ENCODE measurements at places on chromosomes 12 and 14.

GRCh38 chr14:67704484-67705089, 2.9 kb downstream of the RDH12 start:
- peak; percentile 69 for DNase-seq
- no peak overlapping the region for H3K4me3 ChIP-seq
- no peaks in the 10 kb centered on the region for H3K27me3 ChIP-seq
- no peaks in the 10 kb centered on the region for H3K4me1 ChIP-seq

GRCh38 chr12:131260954-131261353, 307.2 kb downstream of the ADGRD1 start:
- no peak for DNase-seq
- H3K4me1 ChIP-seq: no peaks in the 10 kb centered on the region
- H3K36me3 ChIP-seq: no peaks in the 10 kb centered on the region
- no peaks in the 10 kb centered on the region for H3K27me3 ChIP-seq
- H3K27ac ChIP-seq: no peak overlapping the region

DNA sequence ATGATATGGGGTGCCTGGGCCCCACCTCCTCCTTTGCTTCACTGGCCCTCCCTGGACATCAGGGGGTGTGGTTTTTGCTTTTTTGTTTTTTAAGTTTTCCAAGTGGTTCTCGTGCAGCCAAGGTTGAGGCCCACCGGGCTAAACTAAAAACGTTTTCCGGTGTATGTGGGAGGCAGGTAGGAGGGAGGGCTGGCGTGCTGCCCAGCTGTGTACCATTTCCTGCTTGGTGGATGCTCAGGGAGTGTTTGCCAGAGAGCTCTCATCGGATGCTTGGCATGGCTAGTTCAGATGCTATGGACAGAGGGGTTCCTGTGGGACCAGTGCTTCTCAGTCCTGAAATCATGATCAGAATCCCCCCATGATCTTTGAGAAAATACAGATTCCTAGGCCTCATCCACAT, 246.4 kb downstream of the CACNA1C start:
- H3K4me3 ChIP-seq: no peak overlapping the region
- H3K36me3 ChIP-seq: no peaks in the 10 kb centered on the region
- no peaks in the 10 kb centered on the region for H3K4me1 ChIP-seq
- DNase-seq: no peak
- no peak overlapping the region for H3K27ac ChIP-seq
- no peaks in the 10 kb centered on the region for H3K27me3 ChIP-seq

DNA sequence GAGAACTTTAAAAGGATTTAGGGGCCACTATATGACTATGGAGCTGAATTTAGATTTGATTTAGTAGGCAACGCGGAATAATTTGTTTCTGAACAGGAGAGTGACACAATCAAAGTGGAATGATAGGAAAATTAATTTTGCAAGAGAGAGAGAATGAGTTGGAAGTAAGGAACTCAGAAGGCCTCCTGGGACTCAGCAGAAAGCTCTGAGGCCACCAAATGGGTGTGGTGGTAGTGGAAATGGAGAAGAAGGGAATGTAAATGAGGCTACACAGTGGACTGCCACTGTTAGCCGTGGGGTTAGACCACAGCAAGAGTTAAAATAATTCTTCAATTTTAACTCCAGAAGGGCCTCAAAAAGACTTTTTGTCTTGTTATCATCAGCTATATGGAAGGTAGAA, 102.7 kb downstream of the LRRK2 start:
- H3K4me1 ChIP-seq: no peaks in the 10 kb centered on the region
- H3K36me3 ChIP-seq: no peaks in the 10 kb centered on the region
- H3K27ac ChIP-seq: no peak overlapping the region
- H3K4me3 ChIP-seq: no peak overlapping the region
- no peak for DNase-seq
- no peaks in the 10 kb centered on the region for H3K27me3 ChIP-seq

GRCh38 chr12:55865327-55865726, 22.6 kb upstream of the MMP19 start:
- no peaks in the 10 kb centered on the region for H3K27me3 ChIP-seq
- DNase-seq: no peak
- no peaks in the 10 kb centered on the region for H3K4me1 ChIP-seq
- no peak overlapping the region for H3K27ac ChIP-seq

GRCh38 chr12:127241072-127241817, 1025.7 kb upstream of the TMEM132C start:
- no peaks in the 10 kb centered on the region for H3K27me3 ChIP-seq
- no peak overlapping the region for H3K27ac ChIP-seq
- H3K4me3 ChIP-seq: no peak overlapping the region
- no peaks in the 10 kb centered on the region for H3K36me3 ChIP-seq
- DNase-seq: no peak

- H3K4me1 ChIP-seq: no peaks in the 10 kb centered on the region
- no peaks in the 10 kb centered on the region for H3K27me3 ChIP-seq
- no peaks in the 10 kb centered on the region for H3K36me3 ChIP-seq
- no peak overlapping the region for H3K4me3 ChIP-seq
- no peak overlapping the region for H3K27ac ChIP-seq
Observed at GRCh38 chr12:15575671-15576541, 213.3 kb downstream of the EPS8 start.

- no peaks in the 10 kb centered on the region for H3K4me1 ChIP-seq
- no peak overlapping the region for H3K27ac ChIP-seq
- no peaks in the 10 kb centered on the region for H3K36me3 ChIP-seq
- no peak overlapping the region for H3K4me3 ChIP-seq
Observed at GRCh38 chr12:20432290-20432689, 64.0 kb downstream of the PDE3A start.

DNA sequence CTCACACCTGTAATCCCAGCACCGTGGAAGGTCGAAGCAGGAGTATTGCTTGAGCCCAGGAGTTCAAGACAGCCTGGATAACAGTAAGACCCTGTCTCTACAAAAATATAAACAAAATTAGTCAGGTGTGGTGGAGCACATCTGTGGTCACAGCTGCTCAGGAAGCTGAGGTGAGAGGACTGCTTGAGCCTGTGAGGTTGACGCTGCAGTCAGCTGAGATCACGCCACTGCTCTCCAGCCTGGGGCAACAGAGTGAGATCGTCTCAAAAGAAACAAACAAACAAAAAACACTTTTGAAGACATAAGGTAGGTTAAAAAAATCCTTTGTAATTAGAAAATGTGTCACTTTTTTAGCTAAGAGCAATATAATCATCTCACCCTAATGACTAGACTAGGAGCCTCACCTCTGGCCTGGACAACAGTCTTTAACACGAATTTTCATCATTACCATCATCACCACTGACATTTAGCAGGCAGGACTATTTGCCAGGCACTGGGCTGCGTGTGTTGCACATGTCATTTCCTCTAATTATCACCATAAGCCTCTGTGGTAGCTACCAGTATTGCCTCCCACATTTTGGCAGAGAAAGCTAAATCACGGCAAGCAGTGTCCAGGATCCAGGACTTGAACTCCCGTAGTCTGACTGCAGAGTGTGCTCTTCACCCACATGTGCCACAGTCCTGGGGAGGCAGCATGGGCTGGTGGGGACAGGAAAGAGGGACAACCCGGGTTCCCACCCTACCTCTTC, 4.6 kb upstream of the SYCP3 start:
- H3K4me1 ChIP-seq: no peaks in the 10 kb centered on the region
- H3K36me3 ChIP-seq: no peaks in the 10 kb centered on the region
- H3K27me3 ChIP-seq: no peaks in the 10 kb centered on the region
- no peak for DNase-seq
- no peak overlapping the region for H3K27ac ChIP-seq
- H3K4me3 ChIP-seq: no peak overlapping the region

DNA sequence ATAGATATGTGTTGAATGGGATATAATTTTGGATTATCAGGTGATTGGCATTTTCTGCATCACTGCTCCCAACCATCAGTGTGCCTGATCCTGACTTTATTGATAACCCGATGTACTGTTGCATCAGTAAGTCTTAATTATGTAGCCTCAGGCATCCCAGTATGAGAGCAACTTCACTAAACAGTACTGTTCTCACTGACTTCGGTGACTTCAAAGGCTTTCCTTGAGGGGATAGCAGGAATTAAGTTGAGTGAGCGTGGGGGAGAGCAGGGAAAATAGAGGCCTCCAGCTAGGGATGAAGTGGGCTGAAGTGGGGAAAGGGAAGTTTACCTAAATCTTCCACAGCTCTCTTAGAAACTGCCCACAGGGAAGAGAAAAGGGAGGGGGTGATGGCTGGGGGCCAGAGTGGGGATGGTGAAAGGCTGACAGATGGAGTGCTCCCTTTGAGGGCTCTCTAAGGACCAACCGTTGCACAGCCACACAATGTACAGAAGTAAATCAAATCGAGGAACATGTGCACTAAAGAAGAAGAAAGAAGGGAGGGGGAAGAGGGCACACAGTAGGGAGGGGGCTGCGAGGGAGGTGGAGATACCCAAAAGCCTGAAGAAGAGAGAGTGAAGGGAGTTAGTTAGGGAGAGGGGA, 10.7 kb upstream of the NEUROD4 start:
- DNase-seq: no peak
- no peak overlapping the region for H3K27ac ChIP-seq
- H3K27me3 ChIP-seq: peaks cover 16% of the 10 kb centered on the region

DNA sequence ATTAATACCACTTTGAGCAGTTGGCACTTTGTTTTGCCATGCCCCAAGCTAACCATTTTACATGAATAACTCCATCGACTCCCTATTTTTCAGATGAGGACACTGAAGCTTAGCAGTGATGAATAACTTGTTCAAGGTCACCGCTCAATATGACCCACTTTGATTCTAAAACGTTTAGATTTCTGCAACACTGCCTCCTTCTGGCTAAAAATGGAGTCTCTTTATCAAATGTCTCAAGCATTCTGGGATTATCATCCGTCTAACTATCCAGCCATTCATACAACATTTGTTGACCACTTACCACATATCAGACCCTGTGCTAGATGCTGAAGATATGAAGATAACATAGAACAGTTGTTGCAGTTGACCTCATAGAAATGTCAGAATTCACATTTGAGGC, 298.0 kb downstream of the PPFIA2 start:
- DNase-seq: no peak
- H3K4me3 ChIP-seq: no peak overlapping the region
- H3K27me3 ChIP-seq: no peaks in the 10 kb centered on the region
- H3K27ac ChIP-seq: no peak overlapping the region
- no peaks in the 10 kb centered on the region for H3K4me1 ChIP-seq
- no peaks in the 10 kb centered on the region for H3K36me3 ChIP-seq

DNA sequence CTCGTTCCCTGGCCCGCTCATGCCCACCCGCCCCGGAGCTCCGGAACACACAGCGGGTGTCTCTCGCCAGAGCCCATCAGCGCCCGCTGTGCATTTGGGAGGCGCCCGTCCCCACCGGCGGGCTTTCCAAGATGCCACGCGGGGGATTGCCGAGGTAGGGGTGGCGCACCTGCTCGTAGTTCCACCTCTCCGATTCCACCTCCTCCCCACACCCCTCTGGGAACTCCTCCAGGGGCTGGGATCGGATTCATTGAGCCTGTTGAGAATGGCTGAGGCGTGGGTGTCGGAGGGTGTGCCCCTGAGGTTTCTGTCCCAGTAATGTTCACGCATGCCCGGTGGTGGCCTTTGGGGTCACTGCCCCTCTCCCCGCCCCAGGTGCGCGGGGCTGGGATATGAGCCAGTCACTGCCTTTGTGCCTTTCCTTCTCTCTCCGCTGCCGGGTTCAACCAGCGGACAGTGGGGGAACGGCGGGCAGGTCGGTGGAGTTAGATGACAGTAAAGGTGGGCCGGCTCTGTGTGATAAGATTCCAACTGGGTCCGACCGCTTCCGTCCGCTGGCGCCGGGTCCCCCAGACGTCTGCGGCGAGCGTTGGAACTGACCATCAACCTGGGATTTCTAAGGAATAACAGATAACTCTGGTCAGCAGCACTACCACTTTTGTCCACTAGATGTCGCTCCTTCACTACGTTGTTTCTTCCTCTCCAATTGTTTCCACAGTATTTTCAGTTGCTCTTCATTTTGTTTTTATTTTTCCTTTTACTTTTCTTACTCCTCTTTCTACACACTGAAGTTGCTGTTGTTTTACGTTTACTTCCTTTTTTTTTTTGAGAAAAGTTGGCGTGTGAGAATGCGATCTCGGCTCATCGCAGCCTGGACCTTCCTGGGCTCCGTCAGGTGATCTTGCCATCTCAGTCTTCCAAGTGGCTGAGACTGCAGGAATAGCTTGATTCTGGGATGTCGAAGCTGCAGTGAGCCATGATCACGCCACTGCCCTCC, 178.1 kb upstream of the ALG10B start:
- peak overlapping the region; percentile 3 for H3K4me3 ChIP-seq
- DNase-seq: peak; percentile 82
- no peak overlapping the region for H3K27ac ChIP-seq
- H3K4me1 ChIP-seq: peaks cover 11% of the 10 kb centered on the region
- H3K36me3 ChIP-seq: no peaks in the 10 kb centered on the region

DNA sequence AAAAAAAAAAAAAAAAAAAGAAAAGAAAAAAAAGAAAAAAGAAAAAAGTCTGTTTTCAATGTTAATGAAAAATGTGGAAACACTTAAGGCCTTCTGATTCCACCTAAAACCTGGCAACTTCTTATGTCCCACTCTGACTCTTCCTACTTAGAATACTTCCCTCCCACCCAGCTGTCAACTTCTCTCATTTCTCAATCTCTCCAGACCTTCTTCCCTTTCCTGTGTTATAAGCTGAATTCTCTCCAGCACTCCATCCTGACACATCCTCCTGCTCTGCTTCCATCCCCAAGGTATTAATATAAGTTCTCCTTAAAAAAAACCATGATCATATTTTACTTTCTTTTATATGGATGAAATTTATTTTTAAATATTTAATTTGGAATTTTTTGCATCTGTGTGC, 20.3 kb upstream of the TMTC1 start:
- no peaks in the 10 kb centered on the region for H3K4me1 ChIP-seq
- no peak for DNase-seq
- no peaks in the 10 kb centered on the region for H3K27me3 ChIP-seq
- H3K4me3 ChIP-seq: no peak overlapping the region

DNA sequence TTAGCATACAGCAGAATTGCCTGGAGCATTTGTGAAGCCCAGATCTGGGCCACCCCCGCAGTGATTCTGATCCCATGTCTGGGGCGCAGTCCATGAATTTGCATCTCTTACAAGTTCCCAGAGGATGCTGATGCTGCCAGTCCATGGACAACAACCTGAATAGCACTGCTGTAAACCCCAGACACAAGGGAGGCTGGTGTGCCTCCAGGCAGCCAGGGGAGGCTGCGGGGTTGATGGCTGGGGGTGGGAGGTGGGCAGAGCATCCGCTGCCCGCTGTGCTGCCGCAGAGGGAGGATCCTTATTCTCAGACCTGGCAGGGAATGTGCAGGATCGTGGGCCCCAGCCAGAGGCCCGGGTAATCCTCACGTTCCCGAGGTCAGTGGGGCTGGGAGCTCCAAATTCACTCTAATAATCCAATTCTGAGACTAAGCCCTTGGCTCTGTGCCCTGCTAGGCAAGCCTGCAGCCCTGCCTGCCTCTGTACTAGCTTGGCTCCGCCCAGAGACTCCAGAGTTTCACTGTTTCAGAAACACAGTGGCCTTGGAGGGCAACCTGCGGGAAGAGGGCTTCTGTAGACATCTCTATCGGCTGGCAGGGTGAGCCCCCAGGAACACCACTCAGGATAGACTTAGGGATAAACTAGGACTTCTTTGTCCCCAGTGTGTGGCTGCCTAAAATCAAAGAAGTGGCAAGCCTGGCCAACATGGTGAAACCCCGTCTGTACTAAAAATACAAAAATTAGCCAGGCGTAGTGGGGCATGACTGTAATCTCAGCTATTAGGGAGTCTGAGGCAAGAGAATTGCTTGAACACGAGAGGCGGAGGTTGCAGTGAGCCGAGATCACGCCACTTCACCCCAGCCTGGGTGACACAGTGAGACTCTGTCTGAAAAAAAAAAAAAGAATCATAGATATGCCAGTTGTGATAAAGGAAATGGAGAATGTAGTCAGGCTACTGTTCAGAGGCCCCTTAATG, 17.8 kb upstream of the MLEC start:
- no peaks in the 10 kb centered on the region for H3K27me3 ChIP-seq
- no peak overlapping the region for H3K27ac ChIP-seq
- H3K4me3 ChIP-seq: no peak overlapping the region
- H3K4me1 ChIP-seq: no peaks in the 10 kb centered on the region

Data from left lung (tissue), 14 donors.